ENCODE measurements at places on chromosomes 13 and 19. TPM values are rescaled to one million over a fixed set of nuclear protein-coding genes. Genes with fewer than 3 reads are reported as not detected.

DNA sequence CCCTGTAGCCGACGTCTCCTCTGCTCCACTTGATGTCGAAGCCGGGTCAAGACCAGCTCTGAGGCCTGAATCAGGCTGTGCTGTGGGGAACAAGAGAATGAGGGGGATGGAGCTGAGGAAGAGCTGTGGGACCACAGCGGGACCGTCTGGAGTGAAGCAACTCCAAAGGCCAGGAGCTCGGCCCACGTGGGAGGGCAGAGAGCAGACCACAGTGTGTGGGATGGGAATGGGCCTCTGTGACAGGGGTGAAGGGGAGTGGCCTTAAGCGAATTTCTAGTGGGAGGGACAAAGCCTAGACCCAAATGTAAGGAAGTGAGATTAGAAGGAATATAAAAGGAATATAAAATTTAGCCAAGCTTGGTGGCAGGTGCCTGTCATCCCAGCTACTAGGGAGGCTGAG lies 3.8 kb upstream of the SLC8A2 start:
- DNase-seq = no peak

- no peak for DNase-seq
These were observed 132.1 kb downstream of the ZNF536 start for GRCh38 chr19:30504272-30504671.

GRCh38 chr19:28543244-28543776 lies 669.6 kb downstream of the UQCRFS1 start:
- DNase-seq = no peak

DNA sequence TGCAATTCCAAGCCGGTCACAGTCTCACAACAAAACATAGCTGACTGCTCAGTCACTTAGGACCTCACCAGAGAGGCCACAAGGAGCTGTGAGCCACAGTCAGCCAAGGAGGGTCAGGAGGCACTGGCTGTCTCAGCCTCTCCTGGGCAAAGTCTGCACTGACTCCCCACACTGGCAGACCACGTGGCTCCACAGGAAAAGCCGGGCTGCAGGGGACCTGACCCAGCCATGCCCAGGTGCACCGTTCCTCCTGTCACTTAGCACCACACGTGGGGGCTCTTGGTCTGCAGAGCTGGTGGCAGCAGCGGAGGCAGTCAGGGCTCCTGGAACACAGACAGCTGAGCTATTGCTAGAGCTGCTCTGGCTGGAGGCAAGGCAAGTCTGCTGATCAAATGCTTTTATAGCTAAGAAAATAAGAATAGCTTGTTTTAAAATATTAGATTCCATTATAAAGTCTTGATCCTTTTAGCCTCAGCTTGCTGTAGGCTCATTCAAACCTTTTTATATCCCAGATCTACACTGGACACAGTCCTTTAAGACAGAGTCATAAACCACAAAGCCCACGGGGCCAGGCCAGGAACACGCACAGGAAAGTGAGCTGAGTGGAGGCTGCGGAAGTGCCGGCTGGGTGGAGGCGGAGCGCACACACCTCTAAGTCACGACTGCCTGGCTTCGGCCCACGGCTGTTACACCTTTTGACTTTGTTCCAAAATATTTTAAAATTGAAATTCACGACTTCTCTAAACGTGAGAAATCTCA lies 744.1 kb downstream of the UQCRFS1 start:
- DNase-seq = no peak

DNA sequence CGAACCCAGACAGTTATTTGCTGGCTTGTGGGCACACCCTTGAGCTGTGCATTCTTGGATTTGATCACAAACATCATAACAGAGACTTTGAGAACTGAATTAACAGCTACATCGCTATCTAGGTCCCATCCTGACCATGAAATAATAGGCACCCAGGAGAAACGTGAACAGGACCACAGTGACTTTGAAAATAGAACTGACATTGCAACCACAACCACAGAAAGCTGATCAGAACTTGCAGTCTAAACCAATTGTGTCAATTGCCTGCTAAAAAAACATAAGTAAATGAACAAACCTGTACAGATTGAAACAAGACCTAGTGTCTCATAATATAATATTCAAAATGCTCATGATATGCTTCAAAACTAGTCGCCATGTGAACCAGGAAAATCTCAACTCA lies 18.3 kb upstream of the KATNAL1 start:
- DNase-seq = no peak

The ZNF221 gene
- 15.9 TPM for total RNA-seq

The CDC42EP5 gene
- 4.1 TPM for total RNA-seq

The KIRREL2 gene
- total RNA-seq = 0.41 TPM

The MUC16 gene
- not detected for total RNA-seq

- peak; percentile 58 for DNase-seq
These were observed 57.3 kb downstream of the SMARCA4 start for GRCh38 chr19:11018179-11018578.

DNA sequence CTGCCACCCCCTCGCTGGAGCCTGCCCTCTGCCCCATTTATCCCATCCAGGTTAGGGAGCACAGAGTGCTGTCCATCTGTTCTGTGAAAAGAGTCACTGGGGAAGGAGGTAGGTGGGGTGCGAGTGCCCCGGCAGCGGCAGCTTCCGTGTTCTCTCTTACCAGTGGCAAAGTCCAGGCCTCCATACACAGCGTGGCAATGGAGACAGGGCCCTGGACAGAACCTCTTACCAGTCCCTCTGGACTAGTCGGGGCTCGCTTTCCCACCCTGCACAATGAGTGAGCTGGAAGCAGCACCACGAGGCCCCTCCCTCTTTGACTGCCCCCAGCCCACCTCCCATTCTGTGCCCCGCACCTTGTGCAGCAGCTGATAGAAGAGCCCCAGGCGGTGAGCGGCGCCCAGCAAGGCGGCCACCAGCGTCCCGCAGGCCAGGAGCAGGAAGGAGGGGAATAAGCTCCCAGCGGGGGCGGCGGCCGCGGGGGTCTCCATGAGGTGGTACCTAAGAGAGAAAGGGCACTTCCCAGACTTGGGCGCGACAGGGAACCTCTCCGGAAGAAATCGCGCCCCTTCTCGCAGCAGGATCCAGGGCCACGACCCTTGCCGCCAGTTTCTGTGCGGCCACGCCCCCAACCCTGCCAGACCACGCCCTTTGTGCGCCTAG lies 17.5 kb downstream of the SYDE1 start:
- DNase-seq = no peak

DNA sequence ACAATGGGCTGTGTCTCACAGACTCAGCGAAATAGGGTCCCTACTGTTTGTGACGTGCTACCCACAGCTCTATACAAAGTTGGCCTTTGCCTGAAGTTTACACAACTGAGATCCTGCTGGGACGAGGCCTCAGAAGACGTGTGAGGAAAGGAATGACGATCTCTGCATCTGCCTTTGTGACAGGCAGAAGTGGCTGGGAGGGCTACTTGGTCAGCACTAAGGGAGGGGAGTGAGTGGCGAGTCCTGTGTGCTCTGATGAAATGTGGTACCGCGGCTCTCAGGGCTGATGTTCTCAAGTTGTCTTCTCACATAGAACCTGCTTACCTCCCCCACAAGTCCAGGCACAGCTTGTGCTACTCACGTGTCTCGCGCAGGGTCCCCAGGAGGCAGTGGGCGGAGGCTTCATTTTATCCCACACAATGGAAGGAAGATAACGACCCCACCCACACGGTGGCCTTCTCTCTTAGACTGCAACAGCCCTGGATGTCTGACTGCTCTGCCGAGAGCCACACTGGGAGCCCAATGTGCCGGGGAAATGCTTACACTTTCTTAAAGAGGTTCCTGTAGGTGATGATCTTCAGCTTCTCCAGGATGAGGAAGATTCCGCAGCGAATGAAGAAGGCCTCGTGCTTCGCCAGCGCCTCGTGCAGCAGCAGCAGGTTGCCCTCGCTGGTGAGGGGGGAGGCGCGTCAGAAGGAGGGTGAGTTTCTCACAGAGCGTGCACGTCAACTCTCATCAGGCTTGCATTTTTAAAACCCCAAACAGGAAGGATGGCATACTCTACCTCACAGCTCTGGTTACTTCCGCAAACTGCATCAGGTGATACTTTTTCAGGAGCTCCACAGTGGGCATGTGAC lies 21.2 kb downstream of the PROZ start:
- DNase-seq = no peak

- DNase-seq = no peak
These were observed 476.2 kb downstream of the TSHZ3 start for GRCh38 chr19:30873003-30873402.

DNA sequence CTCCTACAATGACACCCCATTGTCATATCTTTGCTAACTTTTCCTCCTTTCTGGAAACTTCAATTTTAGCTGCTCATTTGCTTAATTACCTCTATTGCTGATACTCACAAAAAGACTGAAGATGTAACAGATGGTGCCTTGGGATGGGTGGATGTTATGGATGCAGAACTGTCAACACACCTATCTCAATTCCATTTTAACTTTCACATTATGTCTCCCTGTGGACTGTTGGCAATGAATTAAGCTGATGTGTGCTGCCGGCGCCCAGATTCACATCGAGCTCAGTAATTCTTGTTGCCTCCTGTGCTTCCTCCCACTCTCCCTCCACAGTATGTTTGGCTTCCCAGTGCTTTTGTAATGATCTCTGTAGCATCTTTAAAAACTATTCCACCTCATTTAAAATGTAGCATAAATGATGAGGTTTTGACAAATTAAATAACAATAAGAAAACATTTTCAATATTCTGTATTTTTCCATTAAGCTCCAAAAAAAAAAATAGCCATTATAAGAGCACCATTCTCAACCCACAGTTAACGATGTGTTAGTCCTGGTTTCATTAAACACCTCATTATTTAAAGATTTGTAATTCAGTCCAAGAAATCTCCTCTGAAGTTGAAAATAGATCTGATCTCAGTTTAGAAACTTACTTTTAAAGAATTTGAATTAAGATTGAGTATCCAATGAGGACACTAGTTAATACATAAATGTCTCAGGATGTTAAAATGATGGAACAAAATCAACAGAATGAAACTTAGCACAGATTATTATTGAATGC lies 99.9 kb upstream of the FAM216B start:
- DNase-seq = no peak

DNA sequence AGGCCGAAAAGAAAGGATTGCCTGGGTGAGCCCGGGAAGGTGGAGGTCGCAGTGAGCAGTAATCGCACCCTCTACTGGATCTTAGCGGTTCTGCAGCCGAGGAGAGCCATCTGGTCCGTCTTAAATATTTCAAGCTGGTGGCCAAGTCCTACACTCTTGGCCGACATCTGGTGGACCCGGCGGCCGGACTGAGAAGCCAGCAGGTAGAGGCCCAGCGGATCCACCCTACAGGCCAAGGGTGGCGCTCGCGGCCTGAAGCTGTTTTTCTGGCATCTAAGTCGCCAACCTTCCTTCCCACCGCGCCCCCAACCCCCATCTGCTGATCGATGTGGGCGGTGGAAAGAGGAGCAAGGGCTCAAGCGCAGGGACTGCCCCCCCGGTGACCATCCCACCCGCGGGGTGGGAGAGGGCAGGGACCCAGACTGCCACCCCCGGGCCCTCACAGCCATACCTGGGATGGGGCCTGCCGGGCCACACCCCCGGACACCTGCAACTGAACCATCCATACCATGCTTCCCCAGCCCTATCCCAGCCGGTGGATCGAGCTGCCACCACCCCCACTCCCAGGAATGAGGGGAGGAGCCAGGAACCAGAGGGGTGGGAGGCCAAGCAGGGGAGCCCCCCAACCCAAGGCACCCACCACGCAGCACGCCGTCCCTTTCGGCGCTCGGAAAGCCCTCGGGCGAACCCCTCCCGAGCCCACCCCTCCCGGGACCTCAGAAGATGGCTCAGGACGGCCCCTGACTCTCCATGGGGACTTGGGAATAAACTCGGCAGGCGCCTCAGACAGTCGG lies 46.3 kb upstream of the ZNF730 start:
- DNase-seq = no peak

The FAM216B gene
- total RNA-seq = 0.41 TPM

The UBE2L5 gene
- total RNA-seq = not detected

The ITGBL1 gene
- 2.0 TPM for total RNA-seq

- no peak for DNase-seq
These were observed 418.1 kb downstream of the SLITRK6 start for GRCh38 chr13:85381082-85381481.

The PROZ gene
- total RNA-seq = not detected

All from frontal cortex (tissue), 4 donors.